ENCODE measurements at places on chromosomes 3 and 15. TPM values are rescaled to one million over a fixed set of nuclear protein-coding genes. Genes with fewer than 3 reads are reported as not detected.

Gene ITIH3
- total RNA-seq: 0.62 TPM

Gene GPR62
- total RNA-seq: 0.41 TPM

Gene GAP43
- 4.7 TPM for total RNA-seq

DNA sequence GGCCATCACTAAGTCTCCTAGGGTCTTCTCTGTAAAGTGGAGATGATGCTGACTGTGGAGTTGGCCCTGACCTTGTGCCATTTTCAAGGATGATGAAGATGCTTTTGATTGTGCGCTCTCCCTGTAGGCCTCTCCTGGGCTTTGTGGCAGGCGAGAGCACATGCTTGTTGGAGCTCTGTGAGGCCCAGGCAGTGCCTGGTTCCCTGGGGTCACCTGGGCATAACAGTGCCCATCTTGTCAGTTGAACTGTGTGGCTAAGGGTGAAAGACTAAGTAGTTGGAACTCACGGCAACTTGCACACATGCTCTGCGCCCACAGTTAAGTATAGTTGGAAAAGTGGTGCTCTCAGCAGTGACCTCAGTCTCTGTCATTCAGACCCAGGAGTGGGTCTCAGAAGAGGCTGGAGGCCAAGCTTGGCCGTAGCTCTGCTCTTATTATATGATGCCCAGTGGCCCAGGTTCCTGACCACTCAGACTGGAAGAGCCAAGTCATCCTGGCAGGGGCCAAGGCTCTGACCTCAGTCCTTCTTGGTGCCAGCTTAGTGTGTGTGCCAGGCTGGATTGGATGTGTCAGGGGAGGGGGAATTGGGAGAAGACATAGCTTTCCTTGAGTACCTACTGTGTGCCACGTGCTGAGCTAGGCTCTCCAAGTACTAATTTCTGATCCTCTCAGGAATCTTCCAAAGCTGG is 154.6 kb downstream of the EEFSEC start:
- DNase-seq: peak; percentile 27

DNA sequence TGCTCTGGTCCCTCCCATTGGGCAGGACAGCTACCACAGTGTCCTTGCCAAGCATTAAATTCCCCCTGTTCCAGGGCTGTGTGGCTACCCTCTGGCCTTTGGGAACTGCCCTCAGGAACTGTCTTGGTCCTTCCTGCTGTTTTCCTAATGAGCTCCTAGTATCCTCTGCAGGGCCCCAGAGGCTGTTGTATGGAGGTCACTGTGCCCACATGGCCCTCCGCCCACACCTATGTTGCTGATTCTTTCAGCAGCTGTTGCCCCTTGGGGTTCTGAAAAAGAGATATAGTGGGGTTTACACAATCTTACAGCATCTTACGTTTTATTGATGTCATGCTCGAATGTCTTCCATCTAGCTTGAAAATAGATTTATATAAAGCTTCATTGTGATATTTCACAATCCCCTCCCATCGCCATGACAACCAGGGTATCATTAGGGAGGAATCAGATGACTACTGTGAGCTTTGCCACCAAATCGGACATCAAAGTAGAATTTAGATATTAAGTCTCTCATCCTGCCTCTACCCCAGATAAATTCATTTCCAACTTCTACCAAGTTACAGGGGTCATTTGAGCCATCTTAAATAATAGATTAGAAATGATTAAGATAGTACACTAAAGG is 97.1 kb upstream of the NR2E3 start:
- DNase-seq: no peak

Gene ATP8B4
- 10.5 TPM for total RNA-seq

- DNase-seq: no peak
Observed at GRCh38 chr3:42129014-42129953, 38.1 kb downstream of the TRAK1 start.

Gene CYB561D2
- total RNA-seq: 10.6 TPM

- no peak for DNase-seq
Observed at GRCh38 chr3:127688022-127688415, 15.3 kb downstream of the ABTB1 start.

DNA sequence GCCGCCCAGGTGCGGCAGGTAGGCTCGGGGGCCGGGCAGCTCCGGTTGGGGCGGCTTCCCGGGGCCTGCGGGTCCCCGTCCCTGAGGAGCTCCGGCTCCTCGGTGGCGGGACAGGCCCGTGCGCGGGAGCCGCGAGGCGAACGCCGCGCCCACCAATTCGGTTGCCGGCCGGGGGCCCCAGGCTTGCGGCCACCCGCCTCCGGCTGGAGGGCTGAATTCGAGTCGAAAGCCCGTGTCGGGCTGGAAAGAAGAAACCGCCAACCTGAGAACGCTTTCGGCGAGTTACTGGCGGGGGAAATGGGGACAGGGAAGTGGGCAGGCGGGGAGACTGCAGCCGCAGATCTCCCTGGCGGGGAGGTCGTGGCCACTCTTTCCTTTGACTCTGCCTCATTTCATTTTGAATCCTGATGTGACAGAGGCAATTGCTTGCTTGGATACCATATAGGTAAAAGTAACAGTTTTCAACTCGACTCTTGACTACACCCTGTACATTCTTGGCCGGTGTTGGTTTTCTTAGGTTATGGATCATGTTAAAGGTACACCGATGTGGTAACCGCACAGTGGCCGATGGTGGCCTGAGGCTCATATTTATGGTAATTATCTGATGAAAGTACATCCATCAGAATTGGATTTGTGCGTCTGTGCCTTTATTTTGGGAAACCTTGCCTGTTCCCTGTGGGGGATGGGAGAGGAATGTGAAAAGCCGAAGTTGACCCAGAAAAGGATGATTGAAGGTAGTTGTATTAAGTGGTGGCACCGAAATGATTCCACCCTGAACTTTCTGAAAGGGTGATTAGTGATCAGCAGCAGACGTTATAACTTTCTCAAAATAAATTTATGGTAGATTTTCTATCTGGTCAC is 1.7 kb downstream of the B3GNT5 start:
- DNase-seq: peak; percentile 47

DNA sequence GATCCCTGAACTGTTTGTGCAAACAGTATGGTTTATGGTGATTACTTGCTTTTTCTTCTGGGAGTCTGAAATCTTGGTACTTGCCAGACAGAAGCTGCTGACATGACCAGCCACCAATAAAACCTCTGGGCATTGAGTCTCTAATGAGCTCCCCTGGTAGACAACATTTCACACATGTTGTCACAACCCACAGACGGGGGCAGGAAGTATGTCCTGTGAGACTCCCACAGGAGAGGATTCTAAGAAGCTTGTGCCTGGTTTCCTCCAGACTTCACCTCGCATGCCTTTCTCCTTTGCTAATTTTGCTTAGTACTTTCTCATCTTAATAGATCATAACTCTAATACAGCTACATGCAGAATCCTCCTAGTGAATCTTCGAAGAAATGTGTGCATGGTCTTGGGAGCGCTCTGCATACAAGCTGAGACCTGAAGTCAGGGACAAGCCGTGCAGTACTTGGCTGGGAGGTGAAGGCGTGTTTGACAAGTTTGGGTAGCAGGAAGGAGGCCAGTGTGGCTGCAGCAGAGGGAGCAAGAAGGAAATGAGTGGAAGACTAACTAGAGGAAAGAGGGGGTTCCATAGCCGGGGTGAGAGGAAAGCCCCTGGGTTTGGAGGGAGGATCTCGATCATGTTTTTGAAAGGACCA is 49.0 kb downstream of the B3GNT5 start:
- DNase-seq: no peak

DNA sequence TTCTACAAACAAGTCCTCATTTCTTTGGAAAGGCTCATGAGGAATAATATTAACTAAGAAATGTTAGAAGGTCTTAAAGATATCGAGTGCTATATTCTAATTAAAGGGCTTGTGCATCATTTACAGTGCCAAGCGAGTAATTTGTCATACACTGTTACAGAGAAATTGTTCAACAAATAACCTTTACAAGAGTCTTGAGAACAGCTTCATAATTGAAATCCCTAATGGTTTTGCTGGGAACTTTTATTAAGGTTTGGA is 209.5 kb downstream of the MECOM start:
- DNase-seq: no peak

Gene TJP1
- 76.2 TPM for total RNA-seq

Gene TMEM207
- not detected for total RNA-seq

Gene PAQR9
- total RNA-seq: not detected

DNA sequence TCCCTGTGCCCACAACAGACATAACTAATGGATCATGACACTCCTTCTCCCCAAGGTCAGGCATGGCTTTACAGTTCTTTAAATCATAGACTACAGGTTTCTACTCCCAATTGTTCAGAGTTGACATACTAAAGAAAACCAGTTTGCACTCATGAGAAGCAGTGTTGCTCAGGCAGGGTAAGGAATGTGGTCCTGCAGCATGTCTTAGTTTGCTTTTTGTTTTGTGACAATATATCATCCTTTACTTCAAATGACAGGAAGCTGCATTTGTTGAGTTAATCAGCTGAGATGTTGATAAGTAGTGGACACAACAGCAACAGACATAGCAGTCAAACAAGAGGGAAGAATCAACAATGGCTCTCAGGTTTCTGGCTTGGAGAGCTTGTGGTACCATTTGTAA is 267.5 kb downstream of the SLCO3A1 start:
- DNase-seq: no peak
